Fibroblast of skin of back (primary cell): ENCODE measurements at places on chromosomes 3 and 15.

- DNase-seq, result peak; percentile 77
These were observed 135.6 kb upstream of the STAC start for GRCh38 chr3:36244728-36245127.

- DNase-seq, result no peak
These were observed 49.5 kb downstream of the GLDN start for GRCh38 chr15:51390966-51391422.

DNA sequence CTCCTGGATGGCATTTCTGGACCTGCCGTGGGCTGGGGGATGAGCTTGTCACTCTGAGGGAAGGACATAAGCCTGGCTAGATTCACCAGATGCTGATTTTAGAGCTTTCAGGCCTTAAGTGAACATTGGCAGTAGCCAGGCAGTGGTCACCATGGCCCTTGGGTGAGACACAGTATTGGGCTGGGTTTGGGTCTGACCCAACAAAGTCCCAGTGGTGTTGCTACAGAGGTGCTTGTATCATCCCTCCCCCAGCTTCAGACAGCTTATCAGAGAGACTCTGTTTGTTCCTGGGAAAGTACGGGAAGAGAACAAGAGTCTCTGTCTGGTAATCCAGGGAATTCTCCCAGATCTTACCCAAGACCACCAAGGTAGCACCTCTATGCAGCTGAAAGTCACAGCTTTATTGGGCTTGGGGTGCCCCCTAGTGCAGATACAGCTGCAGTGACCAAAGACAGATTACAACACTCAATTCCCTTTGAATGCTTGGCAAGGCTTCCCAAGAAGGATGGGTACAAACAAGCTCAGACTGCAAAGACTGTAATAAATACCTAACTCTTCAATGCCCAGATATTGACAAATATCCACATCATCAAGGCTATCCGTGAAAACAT, 9.8 kb upstream of the RUVBL1 start:
- DNase-seq, result peak; percentile 67

DNA sequence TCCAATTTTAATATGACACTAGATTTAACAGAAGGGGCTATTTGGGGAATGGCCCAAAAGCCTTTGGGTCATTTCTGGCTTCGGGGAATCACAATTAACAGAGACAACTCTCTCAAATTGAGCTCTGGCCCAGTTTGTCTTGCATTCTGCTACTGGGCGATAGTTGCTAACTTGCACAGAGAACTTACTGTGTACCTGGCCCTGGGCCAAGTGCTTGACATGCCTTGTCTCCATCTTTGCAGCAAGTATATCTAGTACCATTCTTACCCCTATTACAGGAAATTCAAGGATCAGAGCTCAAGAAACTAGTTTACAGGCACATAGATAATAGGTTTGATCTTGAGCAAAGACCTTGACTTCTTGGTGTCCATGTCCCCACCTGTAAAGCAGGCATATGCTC, 175.7 kb downstream of the TMEM108 start:
- no peak for DNase-seq

- DNase-seq, result peak; percentile 24
These were observed 9.0 kb downstream of the HCLS1 start for GRCh38 chr3:121651684-121652083.

DNA sequence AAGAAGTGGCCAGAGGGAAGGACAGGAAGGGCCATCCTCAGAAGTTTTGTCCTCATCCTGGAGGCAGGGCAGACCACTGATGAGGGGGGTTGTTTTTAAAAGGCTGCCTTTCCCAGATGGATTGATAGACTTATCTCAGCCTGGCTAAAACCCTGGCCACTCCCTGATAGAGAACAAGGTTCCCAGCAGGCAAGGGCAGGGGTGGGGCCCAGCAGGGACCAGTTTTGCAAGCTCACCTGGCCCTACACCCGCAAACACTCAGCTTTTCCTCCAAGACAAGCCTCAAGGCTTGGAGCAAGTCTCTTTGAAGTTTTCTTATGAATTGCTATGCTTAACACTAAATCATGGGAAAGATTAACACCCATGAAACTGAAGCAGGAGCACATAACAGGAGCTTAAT, 9.1 kb downstream of the LIPC start:
- no peak for DNase-seq

- peak; percentile 47 for DNase-seq
These were observed 11.5 kb upstream of the PARP14 start for GRCh38 chr3:122668930-122669730.

DNA sequence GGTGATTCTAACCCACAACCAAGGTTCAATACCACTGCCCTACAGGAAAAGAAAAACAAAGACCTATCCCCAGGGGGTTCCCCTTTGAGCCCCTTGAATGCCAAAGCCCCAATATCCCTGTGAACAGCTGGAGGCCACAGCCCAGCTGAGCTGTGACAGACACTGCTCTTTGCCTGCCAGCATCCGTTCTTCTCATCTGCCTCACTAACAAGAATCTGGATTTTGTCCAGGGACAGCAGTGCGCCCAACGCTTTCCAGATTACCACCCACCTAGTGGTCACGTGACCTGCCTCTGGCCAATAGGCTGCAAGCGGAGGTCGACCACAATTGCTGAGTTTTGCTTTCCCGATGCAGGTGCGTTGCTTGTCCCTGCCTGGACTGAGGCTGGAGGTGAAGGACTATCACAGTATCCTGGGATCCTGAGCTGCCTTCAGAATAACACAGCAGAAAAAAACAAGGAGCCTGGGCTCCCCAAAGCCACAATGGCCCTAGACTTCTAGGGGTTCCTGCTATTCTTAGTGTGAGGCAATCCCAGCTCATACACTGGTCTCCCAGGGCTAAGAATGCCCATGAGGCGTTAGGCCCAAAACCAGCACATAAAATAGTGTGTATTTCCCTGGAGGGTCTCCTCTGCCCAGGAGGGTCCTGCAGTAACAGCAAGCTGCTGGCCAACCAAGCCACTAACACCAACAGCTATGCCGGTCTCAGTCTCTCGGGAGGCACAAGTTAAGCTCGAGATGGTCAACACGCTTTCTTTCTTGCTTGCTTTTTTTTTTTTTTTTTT, 13.8 kb downstream of the BDH1 start:
- peak; percentile 78 for DNase-seq

DNA sequence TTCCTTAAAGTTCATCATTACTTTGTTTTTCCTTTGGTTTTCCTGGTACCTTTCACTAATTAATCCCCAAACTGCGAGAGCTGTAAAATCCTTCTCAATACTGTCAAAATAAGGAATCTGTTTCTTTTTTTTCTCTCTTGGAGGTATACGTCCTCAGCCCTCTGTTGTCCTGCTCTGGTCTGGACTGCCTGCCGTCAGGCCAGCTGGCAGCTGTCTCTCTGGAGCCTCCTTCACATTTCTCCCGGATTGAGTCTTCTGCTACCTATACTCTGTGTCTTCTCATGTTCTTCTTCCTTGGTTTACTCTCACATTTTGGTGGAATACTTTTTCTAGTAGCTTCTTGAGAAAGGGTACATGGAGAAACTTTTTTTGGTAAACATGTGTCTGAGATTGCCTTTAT, 13.8 kb downstream of the TATDN2 start:
- no peak for DNase-seq
